ENCODE measurements at places on chromosomes 2 and 18.

- no peak for DNase-seq
These were observed 60.6 kb downstream of the IRS1 start for GRCh38 chr2:226738821-226739544.

DNA sequence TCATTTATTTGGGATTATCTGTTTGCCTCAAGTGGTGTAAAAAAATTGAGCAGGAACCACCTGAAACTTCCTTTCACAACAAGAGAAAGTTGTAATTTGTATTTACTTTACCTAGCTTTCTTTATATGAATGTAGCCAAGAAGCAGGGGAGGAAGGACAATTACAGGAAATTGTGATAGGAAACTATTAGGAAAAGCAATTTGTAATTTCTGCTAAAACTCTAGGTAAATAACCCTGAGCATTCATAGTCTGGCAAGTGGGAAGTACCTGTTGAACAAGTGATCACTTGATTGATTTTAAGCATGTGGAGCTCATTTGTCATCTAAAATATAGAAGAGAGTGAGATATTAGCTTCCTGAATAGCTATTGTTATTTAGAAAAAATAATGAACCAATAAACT lies 5.0 kb downstream of the TFPI start:
- no peak for DNase-seq

- no peak for DNase-seq
These were observed 128.7 kb upstream of the CCDC68 start for GRCh38 chr18:55088000-55088401.

GRCh38 chr2:84778911-84779690 lies 101.8 kb downstream of the TRABD2A start:
- DNase-seq: no peak

DNA sequence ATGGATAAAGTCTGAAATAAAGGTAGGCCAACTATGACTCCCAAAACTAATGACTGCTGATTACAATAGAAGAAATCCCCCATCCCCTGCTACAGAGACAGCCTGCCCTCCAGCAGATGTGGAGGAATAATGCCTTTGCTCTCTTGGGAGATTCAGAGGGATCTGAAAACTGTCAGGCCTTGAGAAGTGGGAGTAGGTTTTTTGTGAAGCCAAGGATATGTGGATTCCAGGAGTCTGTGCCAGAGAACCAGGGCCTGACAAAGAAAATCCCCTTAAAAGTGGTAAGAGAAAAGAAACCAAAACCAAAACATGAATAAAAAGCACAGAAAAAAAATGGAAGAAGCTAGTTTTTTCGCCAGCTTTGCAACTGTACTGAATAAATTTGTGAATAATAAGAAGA lies 397.6 kb downstream of the ZNF521 start:
- no peak for DNase-seq

DNA sequence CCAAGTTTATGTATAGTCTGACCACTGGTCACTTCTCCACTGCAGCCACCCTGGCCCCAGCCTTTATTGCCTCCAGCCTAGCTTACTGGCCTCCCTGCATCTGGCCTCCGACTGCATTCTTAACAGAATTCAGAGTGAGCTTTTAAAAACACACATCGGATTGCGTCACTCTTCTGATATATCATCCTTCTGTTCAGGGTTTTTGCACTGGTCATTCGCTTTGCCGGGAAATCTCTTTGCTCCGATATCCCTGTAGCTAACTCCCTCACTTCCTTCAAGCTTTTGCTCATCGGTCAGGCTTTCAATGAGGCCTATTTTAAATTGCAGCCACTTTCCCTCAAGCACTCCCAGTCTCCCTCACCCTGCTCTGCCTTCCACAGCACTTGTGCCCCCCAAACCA lies 101.6 kb upstream of the DLX2 start:
- no peak for DNase-seq

- no peak for DNase-seq
These were observed 44.2 kb upstream of the ARL5A start for GRCh38 chr2:151872463-151872862.

- DNase-seq: no peak
These were observed 74.8 kb upstream of the SMIM21 start for GRCh38 chr18:75502286-75502685.

DNA sequence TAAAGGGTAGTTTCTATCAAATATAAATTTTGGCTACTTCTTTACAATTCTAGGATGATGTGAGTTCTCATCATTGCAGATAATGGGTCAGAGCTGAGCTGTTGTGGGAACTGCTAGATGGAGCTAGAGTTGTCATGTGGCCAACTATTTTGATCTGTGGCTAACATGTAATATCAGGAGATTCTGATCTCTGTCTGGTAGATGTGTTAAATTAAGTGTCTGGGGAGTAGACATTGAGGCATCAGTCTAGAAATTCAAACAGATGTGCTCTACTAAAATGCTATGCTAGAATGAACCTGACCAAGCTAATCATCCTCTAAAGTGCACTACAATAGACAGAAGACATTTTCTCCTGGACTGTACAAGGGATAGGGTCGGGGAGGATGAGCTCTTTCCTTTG lies 30.3 kb upstream of the DARS1 start:
- no peak for DNase-seq

- DNase-seq: no peak
These were observed at the start of gene THSD7B for GRCh38 chr2:136765256-136766072. THSD7B (plus strand) TSS chr2:136765545; CDS start chr2:136882179, 116,634 bp downstream.
